ENCODE measurements at places on chromosomes 11 and 22.

DNA sequence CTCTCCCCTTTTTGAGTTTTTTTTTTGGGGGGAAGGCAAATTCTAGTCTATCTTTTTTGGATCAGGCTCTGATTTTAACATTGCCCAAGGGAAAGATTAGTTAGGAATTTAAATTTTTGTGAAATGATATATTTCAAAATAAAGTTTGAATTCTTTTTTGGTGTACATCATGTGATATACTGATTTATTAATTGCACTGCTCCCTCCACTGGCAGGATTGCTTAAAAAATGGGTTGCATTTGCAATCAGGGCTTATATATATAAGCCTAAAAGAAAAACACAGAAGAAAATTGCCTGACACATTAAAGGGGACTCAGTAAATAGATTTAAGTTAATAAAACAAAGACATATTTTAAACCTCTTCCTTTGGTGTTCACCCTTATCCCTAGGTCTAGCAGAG lies 1.2 kb downstream of the DYNC2H1 start:
- no peak for DNase-seq

DNA sequence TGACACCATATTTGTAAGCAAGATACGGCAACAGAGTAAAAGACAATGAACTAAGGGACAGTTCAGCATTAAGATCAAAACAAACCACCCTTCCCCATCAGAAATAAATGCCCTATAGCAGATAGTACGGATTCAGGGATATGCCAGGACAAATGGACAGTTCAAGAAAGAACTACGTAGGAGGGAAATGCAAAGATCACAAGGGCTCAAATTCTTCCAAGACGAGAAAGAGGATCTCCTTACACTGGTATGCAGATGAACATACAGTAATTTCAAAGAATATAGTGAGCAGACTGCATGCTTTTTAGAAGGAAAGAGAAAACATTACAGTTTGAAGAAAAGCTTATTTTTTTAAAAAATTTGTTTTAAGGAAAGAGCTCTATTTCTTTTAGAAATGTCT lies 124.7 kb upstream of the APOA1 start:
- no peak for DNase-seq

- DNase-seq, result no peak
Measured at GRCh38 chr22:45265535-45265934, 19.2 kb upstream of the UPK3A start.

GRCh38 chr22:41074061-41074460 lies 18.3 kb upstream of the EP300 start:
- no peak for DNase-seq

DNA sequence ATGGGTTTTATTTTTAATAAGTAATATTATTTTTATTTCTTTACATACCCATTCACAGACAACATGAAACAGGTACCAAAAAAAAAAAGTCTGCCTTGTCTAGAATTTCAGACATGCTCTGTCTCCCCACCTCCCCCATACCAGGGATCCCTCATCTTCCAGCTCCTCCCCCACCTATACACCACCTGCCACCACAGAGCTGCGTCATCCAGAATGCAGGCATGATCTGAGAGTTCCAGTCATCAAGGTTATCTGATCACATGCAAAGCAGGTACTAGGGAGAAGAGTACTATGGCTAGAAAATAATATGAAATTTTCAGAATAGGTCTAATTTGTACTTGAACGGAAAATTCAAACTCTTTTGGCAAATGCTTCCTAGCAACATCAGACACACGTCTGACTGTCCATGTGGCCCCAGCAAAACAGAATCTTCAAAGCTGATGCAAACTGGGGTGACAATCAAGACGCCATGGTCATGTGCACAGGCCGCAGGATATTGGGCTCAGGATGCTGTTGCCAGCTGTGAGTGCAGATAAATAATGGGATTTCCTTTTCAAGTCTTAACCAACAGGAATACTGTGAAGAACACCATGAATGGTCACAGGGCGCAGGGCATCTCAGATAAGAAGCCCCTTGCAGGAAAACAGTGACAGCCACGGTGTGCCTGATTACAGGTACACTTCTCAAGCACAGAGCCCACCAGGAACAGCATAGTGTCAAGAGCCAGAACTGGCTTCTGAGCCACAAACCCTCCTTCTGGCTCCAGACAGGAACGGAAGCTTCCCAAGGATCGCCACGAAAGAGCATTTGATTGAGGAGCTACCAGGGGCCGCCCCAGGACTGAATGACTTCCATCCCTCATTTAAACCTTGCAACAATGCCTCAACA lies 169.5 kb downstream of the EFCAB6 start:
- no peak for DNase-seq

DNA sequence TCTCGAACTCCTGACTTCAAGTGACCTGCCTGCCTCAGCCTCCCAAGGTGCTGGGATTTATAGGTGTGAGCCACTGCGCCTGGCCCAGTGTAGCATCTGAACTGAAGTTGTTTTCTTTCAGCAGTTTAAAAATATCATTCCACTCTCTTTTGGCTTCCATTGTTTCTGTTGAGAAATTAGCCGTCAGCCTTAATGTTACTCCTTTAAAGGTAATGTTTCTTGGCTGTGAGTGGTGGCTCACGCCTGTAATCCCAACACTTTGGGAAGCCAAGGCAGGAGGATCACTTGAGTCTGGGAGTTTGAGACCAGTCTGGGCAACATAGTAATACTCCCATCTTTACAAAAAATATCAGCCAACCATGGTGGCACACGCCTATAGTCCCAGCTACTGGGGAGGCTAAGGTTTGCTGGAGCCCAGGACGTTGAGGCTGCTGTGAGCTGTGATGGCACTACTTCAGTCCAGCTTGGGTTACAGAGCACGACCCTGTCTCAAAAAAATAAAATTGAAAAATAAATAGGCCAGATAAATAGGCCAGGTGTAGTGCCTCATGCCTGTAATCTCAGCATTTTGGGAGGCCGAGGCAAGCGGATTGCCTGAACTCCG lies 25.9 kb downstream of the MCAM start:
- no peak for DNase-seq

GRCh38 chr22:50576070-50576469 lies 2.2 kb downstream of the CPT1B start:
- no peak for DNase-seq

DNA sequence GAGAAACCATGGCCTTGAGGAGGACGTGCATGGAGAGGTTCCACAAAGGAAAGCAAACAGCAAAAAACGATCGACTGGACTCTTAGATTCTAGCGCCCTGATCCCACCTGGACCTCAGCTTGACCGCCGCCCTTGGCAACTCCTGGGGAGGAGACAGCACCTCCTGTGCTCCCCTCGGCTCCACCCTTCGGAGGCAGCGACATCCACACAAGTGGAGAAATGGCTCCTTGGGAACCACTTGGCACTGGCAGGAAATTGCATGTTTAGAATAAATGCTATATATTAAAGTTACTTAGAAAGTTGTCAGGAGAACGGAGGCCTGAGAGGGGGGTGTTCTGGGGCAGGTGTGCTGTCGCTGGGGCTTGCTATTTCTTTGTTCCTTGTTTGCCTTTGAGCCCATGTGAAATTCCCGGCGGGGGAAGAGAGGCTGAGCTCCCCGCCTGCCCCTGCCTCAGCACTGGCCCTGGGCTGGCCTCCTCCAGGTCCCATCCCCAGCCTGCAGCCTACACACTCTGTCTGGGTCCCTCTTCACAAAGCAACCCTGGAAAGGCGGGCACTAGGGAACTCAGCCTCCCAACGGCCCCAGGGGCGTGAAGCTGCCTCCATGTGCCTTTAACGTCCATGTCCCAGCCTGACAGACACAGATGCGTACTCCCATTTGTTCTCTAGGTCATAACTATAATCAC lies 395.3 kb downstream of the BRD1 start:
- DNase-seq, result no peak

DNA sequence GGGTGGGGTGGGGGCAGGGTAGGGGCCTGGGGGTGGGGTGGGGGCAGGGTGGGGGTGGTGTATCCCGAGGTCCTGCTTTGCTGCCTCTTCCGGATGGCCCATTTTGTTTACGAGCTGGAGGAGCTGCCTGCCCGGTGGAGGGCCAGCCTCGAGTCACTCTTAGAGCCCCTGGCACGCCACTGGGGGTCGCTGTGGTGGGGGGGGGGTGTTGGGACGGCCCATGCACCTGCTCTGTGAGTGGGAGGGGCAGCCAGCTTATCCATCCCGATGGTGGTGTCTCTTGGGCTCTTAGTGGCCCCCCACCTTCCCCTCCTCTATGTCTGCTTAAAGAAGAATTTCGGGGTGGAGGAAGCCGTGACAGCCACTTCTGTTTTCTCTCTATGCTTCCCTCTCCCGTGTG lies 24.6 kb downstream of the MRGPRD start:
- peak; percentile 81 for DNase-seq

- no peak for DNase-seq
Measured at GRCh38 chr11:86183694-86184093, 60.9 kb upstream of the EED start.

- DNase-seq, result no peak
Measured at GRCh38 chr11:127592371-127592770, 591.8 kb upstream of the KIRREL3 start.

- no peak for DNase-seq
Measured at GRCh38 chr11:114141863-114142580, 82.5 kb downstream of the ZBTB16 start.

DNA sequence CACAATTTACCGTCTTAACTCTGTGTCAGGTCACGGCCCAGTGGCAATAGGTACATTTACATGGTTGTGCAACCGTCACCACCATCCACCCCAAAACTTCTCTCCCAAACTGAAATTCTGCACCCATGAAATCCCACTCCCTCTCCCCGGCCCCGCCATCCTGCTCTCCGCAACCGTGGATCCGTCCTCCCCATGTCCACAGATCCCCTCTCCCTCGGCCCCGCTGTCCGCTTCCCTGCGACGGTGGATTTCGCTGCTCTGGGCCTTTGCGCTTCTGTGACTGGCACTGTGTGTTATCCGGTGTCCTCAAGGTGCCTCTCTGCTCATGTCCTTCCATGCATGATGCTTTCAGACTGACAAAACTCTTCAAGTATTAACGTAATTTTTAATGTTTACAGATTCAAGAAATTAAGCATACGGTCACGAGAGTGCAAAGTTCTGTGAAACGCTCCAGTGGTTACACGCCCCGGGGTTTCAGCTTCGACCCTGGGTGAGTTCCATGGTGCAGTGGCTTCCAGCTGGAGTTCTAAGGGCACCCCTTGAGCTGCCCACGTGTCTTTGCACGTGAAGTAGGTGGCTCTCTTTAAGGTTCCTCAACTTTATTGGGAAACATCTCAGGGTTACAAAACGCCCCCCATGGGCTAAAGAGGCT lies 76.4 kb downstream of the KCNQ1 start:
- peak; percentile 35 for DNase-seq

- DNase-seq, result no peak
Measured at GRCh38 chr11:11476971-11477645, 124.1 kb upstream of the CSNK2A3 start.

GRCh38 chr22:49825944-49826602 lies 1.6 kb downstream of the BRD1 start:
- no peak for DNase-seq

Data from ecto neural progenitor cell (in vitro differentiated cells).